ENCODE measurements at places on chromosomes 12 and 14. TPM values are rescaled to one million over a fixed set of nuclear protein-coding genes. Genes with fewer than 3 reads are reported as not detected.

The KLHL33 gene
- total RNA-seq: 0.08 TPM

The SALL2 gene
- 6.3 TPM for total RNA-seq

The STAC3 gene
- 5.7 TPM for total RNA-seq

The SYNDIG1L gene
- not detected for total RNA-seq

The DPPA3 gene
- not detected for total RNA-seq

The BICDL1 gene
- total RNA-seq: 8.8 TPM

- H3K36me3 ChIP-seq: no peaks in the 10 kb centered on the region
- H3K4me1 ChIP-seq: no peaks in the 10 kb centered on the region
- H3K27ac ChIP-seq: no peak overlapping the region
- H3K27me3 ChIP-seq: no peaks in the 10 kb centered on the region
These were observed 1929.9 kb upstream of the SEL1L start for GRCh38 chr14:83463500-83464098.

DNA sequence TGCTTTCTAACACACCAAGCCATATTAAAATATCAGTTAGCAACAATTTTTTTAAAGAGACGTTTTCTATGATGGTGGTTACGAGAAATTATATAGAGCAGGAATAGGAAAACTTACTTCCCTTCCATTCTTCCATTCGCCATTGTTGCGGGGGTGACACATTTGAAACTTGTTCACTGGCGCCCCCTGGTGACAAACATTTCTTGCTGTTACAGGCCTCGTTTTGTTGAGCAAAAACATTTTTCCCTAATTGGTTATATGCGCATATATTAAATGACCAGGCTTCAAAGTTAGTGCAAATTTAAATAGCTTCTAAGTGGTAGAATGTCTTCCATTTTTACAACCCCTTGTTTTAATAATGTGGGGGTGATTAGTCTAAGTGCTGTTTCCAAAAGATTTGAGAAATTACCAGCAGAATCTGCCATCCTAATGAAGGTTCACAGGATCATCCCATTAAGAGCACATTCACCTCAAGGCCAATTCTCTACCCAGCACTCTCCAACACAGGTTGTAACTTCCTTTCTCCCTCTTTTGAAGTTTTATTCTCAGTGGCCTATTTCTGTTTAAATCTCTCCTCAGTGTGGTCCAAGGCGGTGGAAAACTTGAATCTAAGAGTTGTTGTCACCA lies 1124.7 kb downstream of the FLRT2 start:
- no peaks in the 10 kb centered on the region for H3K27me3 ChIP-seq
- no peaks in the 10 kb centered on the region for H3K36me3 ChIP-seq
- no peaks in the 10 kb centered on the region for H3K4me1 ChIP-seq
- H3K27ac ChIP-seq: no peak overlapping the region
- H3K4me3 ChIP-seq: no peak overlapping the region

Data from GM12878 (cell line).